ENCODE measurements at places on chromosomes 12 and 14.

DNA sequence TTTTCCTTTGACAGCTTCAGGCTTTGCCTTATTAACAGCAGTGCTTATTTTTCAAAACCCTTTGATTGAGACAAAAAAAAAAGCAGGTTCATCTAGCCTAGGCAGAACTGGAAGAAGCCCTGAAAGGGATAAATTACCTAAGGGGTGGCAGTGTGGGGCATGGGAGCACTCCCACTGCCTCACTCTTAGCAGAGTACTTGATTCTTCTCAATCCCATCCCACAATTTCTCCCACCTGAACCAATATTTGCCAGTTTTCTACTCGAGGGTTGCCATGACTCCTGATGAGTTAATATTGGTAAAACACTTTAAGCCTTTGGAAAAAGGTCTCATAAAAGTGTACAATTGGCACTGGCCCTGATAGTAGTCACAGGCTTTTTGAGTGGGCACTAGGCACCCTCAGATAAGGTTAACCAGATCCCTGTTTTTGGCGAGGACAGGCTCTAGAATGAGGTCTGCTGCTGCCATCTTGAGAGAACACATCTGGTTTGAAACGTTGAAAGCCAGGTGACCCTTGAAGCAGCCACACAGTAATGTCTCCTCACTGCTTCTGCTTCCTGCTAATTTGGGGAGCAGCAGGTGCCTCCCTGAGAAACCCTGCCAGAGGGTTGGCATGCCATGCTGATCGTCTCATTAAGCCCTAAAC lies 320.0 kb downstream of the RAD51B start:
- DNase-seq, result no peak

DNA sequence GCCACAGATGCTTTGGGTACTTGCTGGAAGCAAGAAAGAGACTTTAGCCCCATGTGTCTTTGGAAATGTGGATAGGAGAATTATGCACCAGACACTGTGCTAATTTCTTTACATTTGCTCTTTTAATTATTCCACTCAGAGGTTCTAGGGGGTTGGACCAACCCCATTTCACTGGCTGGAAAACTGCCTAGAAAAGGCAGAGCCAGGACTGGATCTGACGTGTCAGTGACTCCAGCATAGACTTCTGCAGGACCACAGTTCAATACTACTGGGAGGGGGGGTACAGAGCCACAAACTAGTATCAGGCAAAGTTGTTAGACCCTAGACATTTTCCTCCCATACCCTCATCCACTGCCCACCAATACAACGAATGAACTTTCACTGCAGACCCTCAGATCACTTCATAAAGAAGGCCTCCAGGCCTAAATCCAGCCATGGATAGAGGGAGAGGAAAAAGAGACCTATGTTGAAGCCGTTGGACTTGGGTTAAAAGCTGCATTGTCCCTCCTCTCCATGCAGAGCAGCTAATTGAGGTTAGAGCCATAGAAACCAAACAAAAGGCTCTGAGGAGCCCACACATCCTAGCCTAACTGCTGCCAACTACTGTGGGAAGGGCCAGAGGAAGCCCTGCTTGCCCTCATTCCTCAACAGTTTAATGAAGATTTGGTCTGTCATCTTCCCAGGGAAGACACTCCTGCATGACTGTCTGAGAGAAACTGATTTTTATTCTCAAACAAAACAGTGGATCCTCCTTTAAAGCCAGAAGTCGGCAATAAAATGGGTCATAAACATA lies 68.7 kb downstream of the STON2 start:
- no peak for DNase-seq

DNA sequence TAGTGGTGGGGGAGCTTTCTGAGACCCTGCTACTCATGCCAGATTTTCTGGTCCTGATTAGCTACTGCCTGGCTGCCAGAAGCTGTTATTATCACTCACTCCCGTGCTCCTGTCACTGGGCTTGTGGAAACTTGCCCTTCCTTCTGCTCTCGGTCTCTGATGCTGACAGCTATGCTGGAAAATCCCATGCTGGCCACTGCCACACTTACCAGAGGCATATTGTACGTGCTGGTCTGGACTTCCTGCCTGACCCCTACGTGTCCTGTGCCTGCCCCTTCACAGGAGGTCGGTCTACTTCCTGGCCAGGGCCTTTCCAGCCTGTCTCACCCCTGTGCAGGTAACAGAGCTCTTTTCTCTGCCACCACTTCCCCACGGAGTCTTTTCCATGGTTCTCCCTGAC lies 149.4 kb upstream of the PLEKHG7 start:
- no peak for DNase-seq

DNA sequence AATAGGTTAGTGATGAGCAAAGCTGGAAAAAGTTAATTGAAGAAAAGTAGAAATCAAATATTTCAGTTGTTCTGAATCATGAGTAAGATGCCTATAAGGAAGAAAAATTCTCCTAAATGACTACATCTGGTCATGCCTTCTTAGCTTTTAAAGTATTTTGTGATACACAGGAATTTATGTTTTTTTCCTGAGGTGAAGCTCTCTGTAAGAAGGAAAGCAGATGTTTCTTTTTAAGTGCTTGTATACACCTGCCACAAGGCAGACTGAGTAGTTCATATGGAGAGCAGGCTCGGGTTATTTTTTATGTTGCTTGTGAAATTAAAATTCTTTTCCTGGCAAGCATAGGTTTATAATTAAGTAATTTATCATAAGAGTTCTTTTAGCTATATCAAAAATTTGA lies 275.2 kb downstream of the RAD51B start:
- no peak for DNase-seq

DNA sequence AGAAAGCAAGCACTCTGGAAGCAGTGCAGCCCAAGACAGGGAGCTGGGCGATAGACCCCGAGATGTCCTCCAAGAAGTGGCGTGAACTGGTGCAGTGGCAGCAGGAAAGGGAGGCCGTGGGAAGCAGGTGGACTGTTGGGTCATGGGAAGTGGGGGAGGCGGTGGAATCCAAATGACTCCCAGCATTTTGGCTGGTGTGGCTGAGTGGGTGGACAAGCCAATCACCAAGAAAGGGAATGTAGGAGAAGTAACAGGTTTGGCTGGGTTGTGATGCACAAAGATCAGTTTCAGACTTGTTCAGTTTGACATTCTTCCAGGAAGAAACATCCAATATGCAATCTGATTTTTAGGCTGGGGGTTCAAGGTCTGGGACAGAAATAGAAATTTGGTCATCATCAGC lies 46.0 kb upstream of the KTN1 start:
- DNase-seq, result no peak

- DNase-seq, result peak; percentile 80
Measured at GRCh38 chr14:23513005-23513817, 38.4 kb downstream of the ZFHX2 start.

- DNase-seq, result no peak
Measured at GRCh38 chr12:25734529-25735180, 181.6 kb upstream of the LMNTD1 start.

- DNase-seq, result no peak
Measured at GRCh38 chr14:26765768-26766520, 168.1 kb upstream of the NOVA1 start.

DNA sequence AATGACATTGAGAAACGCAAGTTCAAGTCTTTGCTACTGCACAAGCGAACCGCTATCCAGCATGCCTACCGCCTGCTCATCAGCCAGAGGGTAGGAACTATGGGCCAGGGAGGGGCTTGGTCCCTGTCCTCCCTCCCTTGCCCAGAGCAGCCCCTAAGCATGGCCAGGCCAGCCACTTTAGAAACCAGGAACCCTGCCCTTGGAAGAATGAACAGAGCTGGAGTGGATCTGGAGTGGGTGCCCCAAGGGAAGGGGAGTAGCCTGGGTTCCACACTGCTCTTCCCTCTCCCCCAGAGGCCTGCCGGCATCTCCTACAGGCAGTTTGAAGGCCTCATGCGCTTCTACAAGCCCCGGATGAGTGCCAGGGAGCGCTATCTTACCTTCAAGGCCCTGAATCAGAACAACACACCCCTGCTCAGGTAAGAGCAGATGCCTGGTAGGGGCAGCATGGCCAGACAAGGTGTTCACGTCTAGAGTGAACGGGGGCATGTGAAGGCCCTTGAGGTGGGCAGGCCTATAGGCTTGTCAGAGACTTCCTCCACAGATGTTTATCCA lies 55.8 kb downstream of the TPCN1 start:
- DNase-seq, result no peak

- DNase-seq, result no peak
Measured at GRCh38 chr12:72089678-72090077, 151.0 kb downstream of the TPH2 start.

GRCh38 chr12:30197392-30198057 lies 413.8 kb upstream of the TMTC1 start:
- no peak for DNase-seq

DNA sequence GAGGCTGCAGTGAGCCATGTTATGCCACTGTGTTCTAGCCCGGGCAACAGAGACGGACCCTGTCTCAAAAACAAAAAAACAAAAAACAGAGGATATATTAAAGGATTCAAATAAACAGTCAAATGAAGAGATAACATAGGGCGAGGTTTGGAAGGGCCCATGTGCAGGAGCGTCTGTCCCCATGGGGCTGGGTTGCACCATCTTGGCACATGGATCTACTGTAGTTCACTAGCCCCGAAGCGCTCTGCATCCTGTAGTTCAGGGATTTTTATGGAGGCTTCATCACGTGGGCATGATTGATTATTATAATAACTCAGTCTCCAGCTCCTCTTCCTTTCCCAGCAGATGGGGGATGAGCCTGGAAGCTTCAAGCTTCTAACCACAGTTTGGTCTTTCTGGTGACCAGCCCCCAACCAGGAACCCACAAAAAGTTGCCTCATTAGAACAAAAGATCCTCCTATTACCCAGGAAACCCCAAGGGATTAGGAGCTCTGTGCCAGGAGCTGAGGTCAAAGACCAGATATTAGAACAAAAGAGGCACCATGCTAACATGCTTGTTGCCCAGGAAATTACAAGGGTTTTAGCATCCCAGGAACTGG lies 59.9 kb downstream of the HCAR2 start:
- no peak for DNase-seq

DNA sequence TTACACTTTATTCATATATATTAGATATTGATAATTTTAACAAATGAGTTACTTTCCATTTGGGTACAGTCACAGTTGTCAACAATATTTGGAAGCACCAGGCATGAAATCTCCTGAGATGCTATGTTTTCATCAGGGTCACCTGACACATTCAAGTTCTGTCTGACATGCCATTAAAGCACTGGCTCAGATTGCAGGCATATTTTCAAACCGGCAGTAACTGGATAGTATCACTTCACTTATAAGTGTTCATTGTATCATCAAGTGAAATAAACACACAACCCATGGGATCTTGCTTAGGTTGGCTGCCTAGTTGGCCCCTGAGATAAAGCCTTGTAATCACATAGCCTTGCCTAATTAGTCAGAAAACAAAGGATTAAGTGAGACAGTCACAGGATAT lies 4.8 kb downstream of the IFNG start:
- no peak for DNase-seq

DNA sequence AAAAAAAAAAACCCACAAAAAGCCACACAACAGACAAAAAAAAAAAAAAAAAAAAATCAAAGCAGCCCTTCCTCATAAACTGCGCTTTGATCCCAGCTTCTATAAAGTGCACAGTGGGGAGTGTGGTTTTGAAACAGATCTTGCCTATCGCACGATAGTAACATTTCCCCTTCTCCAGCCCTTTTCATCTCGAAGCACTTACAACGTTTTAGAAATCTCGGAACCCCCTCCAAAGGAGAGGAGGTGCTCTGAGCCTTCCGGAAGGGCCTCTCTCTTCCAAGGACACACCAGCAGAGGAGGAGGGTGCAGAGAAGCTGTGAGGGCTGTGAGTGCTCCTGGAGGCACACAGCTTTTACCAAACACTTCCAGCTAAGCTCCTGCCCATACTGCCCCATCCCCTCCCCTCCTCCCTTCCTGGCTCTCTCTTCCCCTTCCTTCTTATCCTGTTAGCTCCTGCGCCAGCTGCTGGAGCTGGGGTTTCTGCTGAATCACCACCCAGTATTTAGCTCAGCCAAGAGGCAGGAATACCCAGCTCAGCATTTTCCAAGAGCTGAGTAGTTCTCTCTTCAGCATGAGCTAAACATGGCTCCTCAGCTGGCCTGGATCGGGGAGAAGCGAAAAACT lies 28.4 kb downstream of the SLC7A8 start:
- DNase-seq, result peak; percentile 22

- peak; percentile 54 for DNase-seq
Measured at GRCh38 chr14:100115726-100116125, 43.7 kb downstream of the DEGS2 start.

DNA sequence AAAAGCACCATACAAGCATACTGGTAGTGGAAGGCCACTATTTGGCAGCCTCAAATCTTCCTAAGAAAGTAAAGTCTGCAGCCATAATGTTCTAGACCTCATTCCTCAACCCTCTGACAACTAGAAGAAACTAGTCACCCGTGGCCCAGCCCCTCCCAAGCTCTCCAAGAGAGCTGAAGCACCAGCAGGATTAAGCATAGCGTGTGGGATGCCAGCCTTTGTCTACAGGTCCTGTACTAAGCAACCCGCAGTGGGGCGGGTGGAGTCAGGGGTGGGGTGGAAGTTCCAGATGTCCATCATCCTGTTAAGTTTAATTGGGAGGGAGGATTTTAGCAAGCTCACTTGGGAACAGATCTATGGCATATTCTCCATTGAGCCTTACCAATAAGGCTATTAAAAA lies 14.2 kb downstream of the SLC11A2 start:
- DNase-seq, result no peak

- DNase-seq, result no peak
Measured at GRCh38 chr12:47870175-47870781, 34.5 kb downstream of the VDR start.

GRCh38 chr14:93994919-93995682 lies 2.0 kb upstream of the CCDC197 start:
- DNase-seq, result no peak

DNA sequence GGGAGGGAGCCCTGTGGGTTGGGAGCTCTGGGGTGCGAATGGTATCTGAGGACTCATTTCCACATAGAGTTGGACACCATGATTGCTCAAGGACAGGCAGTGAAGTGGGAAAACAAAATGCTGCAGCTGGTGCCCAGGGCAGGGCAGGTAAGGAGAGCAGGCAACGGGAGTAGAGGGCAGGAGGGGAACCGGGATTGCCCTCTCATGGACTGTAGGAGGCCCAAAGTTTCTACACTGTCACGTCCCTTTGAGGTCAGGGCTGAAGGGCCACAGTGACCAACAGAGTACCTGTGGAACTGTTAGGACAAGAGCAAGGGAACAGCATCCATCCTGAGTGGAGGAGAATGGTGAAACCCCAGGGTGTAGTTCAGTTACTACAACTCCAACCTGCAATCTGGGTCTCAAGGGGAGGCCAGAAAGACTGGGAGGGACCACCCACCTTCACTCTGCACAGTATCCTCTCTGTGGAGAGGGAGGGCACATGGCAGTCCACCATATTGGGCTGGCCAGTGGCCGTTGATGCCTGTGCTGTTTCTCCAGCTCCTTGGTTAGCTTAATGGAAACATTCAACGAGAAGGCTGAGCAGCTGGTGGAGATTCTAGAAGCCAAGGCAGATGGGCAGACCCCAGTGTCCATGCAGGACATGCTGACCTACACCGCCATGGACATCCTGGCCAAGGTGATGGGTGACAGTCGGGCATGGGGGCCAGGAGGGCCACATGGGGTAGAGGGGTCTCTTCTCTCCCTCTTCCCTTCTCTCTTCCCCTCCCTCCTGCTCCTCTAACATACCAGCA lies 22.2 kb downstream of the CYP46A1 start:
- no peak for DNase-seq

GRCh38 chr12:1226951-1227350 lies 235.9 kb downstream of the ERC1 start:
- DNase-seq, result no peak

- DNase-seq, result peak; percentile 39
Measured at GRCh38 chr12:121038861-121039668, at the start of gene OASL. Gene OASL, minus strand, starts transcription at chr12:121039246. Its CDS starts 275 bp downstream, at chr12:121038971.

- DNase-seq, result no peak
Measured at GRCh38 chr12:89084751-89085150, 267.6 kb downstream of the DUSP6 start.

- no peak for DNase-seq
Measured at GRCh38 chr12:40616383-40616915, 75.8 kb upstream of the CNTN1 start.

Measured in substantia nigra (tissue), 51 donors.